ENCODE measurements at places on chromosomes 6 and 20.

GRCh38 chr6:137870744-137871247, 3.7 kb downstream of the TNFAIP3 start:
- DNase-seq: no peak

GRCh38 chr6:52691718-52692117, 20.8 kb downstream of the TMEM14A start:
- DNase-seq: no peak

DNA sequence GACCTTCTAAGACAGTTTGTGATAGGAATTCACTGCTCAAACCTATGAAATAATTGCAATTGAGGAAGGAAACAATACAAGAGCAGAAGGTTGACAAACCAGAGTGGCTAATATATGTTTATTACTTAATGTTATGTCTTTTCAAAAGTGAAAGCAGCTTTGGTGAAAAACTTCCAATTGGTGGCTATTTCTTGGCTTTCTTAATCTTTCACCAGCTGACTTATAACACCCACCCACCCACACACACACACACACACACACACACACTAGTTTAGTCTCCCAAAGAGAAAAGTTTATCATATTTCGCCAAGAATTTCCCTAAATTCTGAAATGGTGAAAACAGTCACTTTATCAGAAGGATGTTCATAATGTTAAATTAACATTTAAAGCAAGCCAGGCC, 583.5 kb downstream of the EYS start:
- no peak for DNase-seq

GRCh38 chr6:138267971-138268895, 49.9 kb upstream of the PBOV1 start:
- DNase-seq: no peak

DNA sequence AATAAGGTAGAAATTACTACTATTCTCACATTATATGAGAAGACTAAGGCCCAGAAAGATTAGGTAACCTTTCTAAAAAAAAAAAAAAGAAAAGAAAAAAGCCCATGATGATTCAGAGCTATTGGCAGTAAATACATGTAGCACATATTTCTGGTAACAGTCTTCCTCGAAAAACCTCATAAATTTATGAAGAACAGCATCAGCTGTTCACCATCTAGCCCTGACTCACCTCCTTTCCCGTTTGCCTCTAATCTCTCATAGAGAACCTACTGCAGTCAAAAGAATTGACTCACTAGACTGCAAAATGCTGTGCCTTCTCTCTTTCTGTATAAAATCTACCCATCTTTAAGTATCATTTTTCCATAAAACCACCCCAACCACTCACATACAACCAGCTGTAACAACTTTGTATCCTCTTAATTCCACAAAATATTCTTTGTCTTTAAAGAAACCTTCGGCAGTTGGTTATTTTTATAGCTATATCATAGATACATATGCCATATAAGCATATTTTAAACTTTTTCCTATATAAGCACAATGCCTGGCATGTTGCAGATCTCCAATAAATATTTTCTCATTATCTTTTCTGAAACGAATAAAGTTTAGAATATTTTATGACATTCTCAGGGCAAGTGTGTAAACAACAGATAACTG, 152.7 kb upstream of the ENPP5 start:
- DNase-seq: no peak

GRCh38 chr6:137001299-137001976, 43.3 kb downstream of the IL20RA start:
- DNase-seq: no peak

DNA sequence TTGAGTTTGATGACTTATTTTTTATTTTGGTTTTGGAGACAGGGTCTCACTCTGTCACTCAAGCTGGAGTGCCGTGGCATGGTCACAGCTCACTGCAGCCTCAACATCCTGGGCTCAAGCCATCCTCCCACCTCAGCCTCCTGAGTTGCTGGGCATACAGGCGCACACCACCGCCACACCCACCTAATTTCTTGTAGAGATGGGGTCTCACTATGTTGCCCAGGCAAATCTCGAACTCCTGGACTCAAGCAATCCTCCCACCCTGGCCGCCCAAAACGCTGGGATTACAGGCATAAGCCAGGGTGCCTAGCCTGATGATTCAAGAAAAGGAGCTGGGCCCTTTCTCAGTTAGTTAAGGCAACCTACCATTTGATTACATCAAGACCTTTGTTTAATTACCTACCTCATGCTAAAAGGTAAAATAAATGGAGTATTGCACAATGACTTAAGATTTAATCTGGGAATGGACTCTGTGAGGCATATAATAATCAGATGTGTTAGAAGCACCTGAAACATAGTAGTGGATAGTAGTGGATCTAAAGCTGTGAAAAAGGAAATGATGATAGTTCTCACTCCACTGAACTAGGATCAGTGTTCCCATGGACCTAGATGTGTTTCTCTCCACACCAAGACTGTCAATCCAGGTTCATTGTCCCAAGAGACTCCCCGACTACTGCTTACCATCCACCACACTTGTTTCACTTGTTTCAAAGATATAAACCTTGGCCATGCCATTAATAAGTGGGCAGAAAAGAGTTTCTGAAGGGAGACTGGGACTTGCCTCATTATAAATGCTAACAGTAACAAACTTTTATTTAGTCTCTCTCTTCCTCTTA, 2.1 kb downstream of the TNFRSF21 start:
- no peak for DNase-seq

DNA sequence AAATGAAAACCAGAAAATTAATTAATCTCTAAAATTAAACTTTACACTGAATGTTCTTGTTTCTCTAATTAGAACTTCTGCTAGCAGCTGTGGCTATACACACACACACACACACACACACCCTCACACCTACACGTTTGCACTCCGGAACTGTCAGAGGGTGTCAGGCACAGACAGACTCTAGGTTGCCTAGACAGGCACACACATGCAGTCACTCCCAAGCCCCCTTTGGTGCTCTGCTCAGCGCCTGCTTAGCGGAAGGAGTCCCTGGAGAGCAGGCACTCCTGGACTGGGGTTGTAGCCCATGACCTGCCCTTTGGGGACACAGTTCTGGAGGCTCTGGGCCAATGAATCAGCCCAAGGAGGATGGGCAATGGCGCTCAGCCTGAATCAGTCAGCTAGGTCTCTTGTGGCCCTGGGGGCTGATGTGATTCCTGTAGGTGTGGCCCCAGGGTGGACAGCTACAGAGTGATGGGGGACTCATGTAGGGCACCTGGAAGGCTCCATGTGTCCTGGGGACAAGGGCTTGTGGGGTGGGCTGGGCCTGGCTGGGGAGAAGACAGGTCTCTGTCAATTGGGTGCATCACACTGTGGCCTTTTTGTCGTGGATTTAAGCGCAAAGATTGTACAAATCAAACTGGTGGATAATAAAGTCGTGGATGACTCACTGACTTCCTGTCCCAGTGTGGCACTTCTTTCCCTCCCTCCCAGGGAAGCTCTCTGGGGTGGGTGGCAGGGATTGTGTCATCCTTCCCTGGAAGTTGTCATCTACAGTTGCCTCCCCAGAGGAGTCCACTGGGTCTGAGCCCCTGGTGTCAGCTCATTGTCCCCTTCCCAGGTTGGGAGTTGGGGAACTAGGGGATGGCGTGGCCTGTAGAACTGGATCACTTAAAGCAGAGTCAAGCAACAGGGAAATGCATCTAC, 8.8 kb downstream of the TMEM151B start:
- no peak for DNase-seq

- no peak for DNase-seq
Observed at GRCh38 chr6:49653438-49653837, 16.8 kb upstream of the RHAG start.

GRCh38 chr6:138346302-138347195, 31.2 kb upstream of the SMIM28 start:
- no peak for DNase-seq

DNA sequence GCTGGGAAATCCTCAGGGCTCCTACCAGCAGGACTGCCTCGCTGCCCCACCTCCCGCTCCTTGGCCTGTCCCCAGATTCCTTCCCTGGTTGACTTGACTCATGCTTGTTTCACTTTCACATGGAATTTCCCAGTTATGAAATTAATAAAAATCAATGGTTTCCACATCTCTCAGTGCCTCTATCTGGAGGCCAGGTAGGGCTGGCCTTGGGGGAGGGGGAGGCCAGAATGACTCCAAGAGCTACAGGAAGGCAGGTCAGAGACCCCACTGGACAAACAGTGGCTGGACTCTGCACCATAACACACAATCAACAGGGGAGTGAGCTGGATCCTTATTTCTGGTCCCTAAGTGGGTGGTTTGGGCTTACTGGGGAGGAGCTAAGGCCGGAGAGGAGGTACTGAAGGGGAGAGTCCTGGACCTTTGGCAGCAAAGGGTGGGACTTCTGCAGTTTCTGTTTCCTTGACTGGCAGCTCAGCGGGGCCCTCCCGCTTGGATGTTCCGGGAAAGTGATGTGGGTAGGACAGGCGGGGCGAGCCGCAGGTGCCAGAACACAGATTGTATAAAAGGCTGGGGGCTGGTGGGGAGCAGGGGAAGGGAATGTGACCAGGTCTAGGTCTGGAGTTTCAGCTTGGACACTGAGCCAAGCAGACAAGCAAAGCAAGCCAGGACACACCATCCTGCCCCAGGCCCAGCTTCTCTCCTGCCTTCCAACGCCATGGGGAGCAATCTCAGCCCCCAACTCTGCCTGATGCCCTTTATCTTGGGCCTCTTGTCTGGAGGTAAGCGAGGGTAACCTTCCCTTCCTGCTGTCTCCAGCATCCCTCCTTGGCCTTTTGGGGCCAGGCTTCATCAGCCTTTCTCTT, at the start of gene CFB:
Gene CFB, plus strand, starts transcription at position 589 of the 863 bp plus-strand sequence. Its CDS starts 127 bp downstream, at position 716.
- peak; percentile 17 for DNase-seq

DNA sequence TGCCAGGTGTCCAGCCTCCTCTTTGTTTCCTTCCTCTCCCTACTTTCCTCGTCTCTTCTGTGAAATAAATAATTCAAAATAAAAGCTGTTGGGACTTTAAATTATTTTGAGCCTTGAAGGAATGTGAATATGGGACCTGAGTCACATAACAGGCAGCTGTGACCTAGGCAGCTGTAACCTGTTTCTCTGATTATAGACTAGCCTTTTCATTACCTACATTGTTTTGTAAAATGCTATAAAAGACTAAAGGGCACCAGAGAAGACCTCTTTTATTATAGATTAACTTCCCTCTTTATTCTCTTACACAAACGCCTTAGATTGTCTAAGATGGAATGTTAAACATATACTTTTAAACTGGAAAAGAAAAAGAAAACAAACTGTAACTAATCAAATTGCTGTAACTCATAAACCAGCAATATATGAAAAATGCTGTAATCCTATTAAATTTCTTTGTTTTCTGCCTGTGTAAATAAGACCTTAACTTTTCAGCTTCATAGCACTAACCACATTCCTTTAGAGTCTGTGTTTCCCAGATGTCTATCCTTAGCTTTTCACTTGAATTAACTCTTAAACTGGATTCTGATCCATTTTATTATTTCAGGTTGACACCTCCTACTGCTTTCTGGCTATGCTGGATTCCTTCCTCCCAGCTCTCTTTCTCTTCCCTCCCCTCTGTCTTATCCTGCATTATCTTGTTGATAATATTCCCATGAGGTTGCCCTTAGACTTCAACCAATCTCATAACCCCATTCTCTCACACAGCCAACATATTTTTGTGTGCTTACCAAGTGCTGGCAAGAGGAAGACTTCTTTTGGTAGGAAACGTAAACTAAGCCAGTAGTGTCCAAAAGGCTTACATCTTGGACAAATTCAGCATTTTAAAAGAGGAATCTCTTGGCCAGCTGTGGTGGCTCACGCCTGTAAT, 69.2 kb downstream of the TPD52L1 start:
- no peak for DNase-seq

- no peak for DNase-seq
Observed at GRCh38 chr6:161031721-161032495, 40.3 kb downstream of the MAP3K4 start.

- no peak for DNase-seq
Observed at GRCh38 chr20:60950561-60950960, 301.5 kb upstream of the CDH4 start.

- no peak for DNase-seq
Observed at GRCh38 chr6:5061152-5061551, 24.0 kb upstream of the PPP1R3G start.

GRCh38 chr6:17962436-17963031, 24.9 kb downstream of the KIF13A start:
- DNase-seq: no peak

GRCh38 chr20:63566395-63567135, 7.5 kb downstream of the HELZ2 start:
- no peak for DNase-seq

GRCh38 chr6:53440336-53440945, 91.7 kb upstream of the ELOVL5 start:
- DNase-seq: no peak

DNA sequence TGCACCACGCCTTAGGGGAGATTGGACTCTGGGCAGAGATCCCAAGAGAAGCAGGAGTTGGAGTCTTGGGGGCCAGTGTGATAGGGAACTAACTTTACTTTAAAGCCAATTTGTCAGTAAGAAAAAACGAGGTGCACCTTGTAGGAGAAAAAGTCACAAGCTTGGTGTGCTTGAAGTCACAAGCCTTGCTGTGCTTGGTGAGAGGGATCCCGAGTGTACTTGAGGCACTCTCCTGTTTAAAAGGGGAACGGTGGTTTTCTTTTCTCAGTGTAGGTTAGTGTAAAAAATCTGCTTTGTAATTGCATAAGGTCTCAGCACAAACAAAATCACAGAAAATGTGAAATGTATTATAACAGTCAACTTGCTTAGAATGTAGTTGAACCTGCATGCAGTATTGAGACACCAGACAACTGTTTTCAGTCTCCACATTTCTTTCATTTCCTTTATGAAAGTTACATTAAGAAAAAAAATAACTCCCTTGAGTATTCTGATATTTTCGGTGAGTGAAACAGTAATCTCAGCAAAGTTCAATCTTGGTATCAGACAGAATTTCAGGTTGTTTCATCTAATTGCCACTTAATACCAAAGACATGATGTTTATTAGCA, 111.1 kb upstream of the DUSP22 start:
- no peak for DNase-seq

DNA sequence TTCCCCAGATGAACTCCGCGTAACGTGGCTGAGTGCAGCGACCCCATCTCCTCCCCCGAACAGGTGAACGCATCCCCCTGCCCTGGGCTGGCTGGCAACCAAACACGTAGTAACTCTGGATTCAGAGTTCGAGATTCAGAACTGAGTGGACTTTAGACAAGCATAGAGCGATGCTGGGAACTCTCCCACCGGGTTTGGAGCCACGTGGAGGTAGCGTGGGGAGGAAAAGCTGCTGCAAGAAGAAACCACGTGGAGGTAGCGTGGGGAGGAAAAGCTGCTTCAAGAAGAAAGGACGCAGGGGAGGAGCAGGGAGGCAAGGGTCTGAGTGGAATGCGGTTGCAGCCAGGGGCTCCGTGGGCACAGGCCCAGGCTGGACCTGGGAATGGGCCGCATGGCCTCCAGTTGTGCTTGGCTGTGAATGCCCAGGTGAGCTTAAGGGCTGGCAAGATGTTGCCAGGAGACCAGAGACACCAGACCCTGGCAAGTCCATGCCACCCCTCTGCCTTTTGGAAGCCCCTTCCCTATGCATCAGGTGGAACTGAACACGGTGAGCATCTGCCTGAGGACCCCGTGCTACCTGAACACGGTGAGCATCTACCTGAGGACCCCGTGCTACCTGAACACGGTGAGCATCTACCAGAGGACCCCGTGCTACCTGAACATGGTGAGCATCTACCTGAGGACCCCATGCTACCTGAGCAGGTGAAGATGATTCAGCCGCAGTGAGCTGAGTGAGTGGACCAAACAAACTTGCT, 118.0 kb upstream of the FRMD1 start:
- DNase-seq: no peak

GRCh38 chr6:17172836-17173470, 71.1 kb downstream of the STMND1 start:
- no peak for DNase-seq

GRCh38 chr20:17399303-17399985, 131.7 kb downstream of the BFSP1 start:
- no peak for DNase-seq

- DNase-seq: no peak
Observed at GRCh38 chr6:134293659-134294161, 24.2 kb downstream of the SGK1 start.

All from renal pelvis (tissue), 12 donors.